ENCODE measurements at places on chromosomes 7 and 10.

- no peak for DNase-seq
Observed at GRCh38 chr7:156998988-156999957, 11.2 kb downstream of the MNX1 start.

DNA sequence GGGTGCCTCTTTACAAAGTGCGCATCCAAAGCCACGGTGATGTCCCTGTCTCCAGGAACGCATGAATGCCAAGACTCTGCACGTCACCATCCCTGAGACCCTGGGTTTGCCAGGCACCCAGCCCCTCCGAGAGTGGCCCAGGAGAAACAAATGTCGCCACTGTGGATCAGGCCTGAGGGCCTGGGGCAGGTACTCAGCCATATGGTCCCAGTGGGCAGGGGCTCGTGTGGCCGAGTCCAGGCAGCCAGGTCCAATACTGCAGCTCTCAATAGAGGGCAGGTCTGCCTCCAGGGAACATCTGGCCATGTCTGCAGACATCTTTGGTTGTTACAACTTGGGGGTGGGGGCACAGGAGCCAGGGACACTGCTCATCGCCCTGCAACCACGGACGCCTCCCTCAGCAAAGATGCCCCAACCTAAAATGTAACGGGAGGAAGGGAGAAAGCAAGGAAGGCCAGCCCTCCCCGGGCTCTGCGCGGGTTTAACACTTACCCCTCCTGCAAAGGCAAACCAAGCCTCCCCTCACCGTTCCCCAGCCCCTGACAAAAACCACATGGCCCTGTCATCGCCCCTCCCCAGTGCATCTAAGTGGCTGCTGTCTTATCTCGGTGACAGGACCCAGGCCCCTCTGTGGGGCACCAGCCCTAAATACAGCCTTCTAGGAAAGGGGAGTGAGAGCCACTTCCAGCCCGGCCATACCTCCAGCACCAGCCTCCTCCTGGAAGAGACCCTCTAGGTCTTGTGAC lies 10.3 kb upstream of the PAPOLB start:
- no peak for DNase-seq

GRCh38 chr10:108082596-108082995 lies 918.1 kb upstream of the SORCS1 start:
- DNase-seq: no peak

DNA sequence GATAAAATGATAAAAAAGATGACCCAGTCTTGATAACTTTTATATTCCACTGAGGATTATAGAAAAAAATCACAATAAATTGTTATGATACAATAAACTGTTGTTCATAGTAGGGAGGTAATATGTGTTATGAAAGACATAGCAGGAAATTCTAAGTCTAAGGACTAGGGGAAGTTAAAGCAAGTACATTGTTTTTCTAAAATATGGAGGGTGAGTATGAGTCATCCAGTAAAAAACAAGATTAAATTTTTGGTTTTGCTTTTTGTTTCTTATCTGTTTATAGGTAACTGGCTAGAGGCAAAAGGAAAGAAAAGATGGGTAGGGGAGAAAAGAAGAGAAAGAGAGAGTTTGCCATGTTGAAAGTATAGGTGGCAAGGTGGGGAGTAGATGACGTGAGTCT lies 188.4 kb downstream of the POLR1F start:
- no peak for DNase-seq

GRCh38 chr10:124464028-124464965 lies 2.7 kb downstream of the LHPP start:
- DNase-seq: no peak

Data from retinal pigment epithelial cell (primary cell).